ENCODE measurements at places on chromosomes 5 and 9. TPM values are rescaled to one million over a fixed set of nuclear protein-coding genes. Genes with fewer than 3 reads are reported as not detected.

DNA sequence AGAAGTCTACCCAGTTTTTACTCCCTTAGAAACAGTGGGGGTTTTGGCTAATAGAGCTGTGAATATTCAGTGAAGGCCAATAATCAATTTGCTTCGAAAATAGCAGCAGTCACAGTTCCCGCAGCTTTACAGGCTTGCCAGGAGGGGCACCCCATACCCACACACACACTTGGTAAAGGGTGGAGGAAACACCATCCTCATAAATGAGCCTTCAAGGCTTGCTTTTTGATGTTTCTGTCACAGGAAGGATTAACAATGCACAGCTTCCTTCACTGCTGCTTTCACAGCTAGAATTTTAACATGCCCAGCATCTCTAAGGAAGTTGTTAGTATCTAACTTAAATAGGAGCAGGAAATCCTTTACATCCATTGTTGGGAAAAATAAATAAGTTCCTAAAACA is 1247.5 kb upstream of the C9orf72 start:
- no peak for DNase-seq

GRCh38 chr9:112664531-112664930 is 53.4 kb downstream of the INIP start:
- no peak for DNase-seq

DNA sequence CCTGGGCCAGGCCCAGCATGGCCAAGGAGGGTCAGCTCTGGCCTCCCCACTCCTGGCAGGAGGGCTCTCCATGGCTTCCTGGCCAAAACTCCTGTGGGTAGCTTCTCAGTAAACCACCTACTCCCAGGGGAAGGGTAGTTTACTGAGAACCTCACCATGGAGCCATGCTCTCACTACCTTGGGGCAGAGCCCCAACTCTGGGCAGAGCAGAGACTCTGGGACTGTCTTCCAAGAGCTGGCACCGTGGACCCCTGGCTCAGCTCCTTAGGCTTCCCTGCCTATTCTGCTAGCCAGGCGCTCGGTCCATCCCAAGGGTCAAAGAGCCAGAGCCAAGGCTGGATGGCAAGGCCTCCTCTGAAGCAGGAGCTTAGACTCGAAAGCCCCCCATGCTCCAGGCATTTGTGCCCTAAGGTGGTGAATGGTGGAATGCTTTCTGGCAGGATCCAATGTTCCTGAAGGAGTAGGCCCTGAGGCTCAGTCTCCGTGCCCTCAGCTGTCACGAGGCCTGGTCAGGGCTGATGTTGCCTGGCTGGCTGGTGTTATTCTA is 19.6 kb downstream of the TCF7 start:
- no peak for DNase-seq

GRCh38 chr9:112166176-112167140 is 8.6 kb downstream of the SUSD1 start:
- DNase-seq = peak; percentile 54

GRCh38 chr5:74450095-74450494 is 190.4 kb downstream of the ENC1 start:
- DNase-seq = no peak

- peak; percentile 71 for DNase-seq
Measured at GRCh38 chr9:69757996-69758675, 1.7 kb downstream of the PTAR1 start.

- peak; percentile 42 for DNase-seq
Measured at GRCh38 chr9:7103771-7104170, 346.0 kb downstream of the KDM4C start.

GRCh38 chr9:133458643-133459312 is 1.0 kb upstream of the CACFD1 start:
- no peak for DNase-seq

GRCh38 chr9:133710661-133711427 is 27.3 kb downstream of the SARDH start:
- DNase-seq = no peak

GRCh38 chr5:164132358-164132757 is 626.9 kb downstream of the MAT2B start:
- DNase-seq = no peak

GRCh38 chr9:123468541-123468940 is 112.5 kb downstream of the CRB2 start:
- DNase-seq = no peak

GRCh38 chr5:91180506-91180905 is 202.6 kb downstream of the ARRDC3 start:
- DNase-seq = no peak

DNA sequence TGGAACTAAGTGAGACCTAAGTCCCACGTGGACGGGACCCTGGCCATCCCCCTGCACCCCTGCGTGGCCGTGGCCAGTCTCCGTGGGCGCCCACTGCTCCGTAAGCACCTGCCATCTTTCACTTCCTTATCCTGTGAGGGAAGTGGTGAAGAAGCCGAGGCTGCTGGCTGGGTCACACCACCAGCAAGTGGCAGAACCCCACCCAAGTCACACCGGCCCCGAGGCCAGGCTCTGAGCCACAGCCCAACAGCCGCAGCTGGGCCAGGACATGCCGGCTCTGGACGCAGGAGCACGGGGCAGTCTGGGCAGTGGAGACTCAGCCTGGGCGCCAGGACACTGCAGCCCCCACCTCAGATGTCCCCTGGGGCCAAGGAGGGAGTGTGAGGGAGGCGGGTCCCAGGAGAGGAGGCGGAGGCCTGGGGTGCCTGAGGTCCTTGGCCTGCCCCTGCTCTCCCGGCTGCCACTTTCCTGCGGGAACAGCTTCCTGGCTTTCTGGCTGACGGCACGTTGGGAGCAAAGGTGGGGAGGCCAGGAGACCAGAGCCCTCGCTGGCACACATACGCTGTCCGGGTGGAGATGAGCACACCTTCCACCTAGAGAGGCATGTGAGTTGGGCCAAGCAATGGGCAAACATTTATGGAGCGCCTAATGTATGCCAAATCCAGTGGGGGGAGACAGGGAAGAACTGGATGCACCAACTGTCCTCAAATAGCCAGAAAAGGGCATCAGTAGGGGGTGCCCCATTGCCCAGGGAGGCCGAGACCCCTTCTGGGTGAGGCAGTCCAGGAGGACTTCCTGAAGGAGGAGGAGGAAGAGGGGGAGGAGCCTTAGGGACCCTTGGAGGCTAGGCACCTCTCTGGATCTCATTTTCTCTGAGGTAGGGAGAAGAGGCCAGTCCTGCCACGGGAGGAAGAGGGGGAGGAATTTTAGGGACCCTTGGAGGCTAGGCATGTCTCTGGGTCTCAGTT is 43.9 kb upstream of the EGFL7 start:
- no peak for DNase-seq

GRCh38 chr5:103476811-103477210 is 85.8 kb downstream of the NUDT12 start:
- DNase-seq = no peak

DNA sequence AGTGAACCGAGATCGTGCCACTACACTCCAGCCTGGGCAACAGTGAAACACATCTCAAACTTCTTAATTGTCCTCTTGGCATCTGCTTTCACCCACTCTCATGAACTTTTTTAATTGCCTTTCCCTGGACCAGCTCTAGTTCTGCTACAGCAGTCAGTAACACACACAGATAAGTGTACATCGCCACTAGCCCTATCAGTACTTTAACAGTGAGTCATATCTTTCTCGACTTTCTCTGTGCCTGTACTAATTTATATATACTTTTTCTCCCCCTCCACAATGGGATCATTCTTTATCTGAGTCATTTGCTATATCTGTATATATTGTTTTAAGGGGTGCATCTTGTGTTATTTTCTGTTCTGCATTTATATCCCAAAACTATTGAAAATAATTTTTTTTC is 6.7 kb downstream of the CDC37L1 start:
- peak; percentile 42 for DNase-seq

GRCh38 chr9:132422574-132422973 is 12.6 kb downstream of the CFAP77 start:
- DNase-seq = no peak

OBP2B gene
- not detected for total RNA-seq

OR13C4 gene
- not detected for total RNA-seq

PCDHGA2 gene
- total RNA-seq = 0.14 TPM

CCL28 gene
- 0.16 TPM for total RNA-seq

ZFP37 gene
- total RNA-seq = 2.1 TPM

Data from astrocyte (in vitro differentiated cells and primary cell).